Retina (tissue), 1 donor: ENCODE measurements at places on chromosomes 12 and 14.
A peak's percentile ranks its signal among the peaks of the same experiment; 100 is the strongest.

DNA sequence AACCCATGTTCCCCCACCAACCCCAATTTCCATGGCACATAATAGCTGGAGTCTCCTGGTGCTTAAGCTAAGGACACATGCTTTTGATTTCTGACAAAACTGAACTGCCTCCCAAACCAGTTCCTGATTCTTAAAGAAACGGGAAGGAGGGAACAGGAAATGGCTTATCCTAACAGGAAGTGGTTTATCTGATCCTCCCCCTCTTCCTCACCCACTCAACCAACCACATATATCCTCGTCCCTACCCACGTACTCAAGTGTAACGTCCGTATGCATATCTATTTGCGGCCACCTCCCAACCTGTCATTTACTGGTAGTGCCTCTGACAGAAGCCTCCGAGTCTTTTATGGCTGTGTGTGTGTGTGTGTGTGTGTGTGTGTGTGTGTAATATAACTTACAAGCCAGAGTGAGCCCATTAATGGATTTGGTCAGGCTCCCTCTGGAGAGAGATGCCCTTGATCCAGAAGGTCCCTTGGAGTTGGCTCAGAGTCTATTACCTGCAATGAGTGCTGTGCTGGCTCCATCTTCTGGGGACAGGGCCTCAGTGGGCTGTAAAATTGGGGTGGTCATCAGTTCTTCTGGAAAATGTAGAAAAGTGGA is 7.7 kb downstream of the DAZAP2 start:
- DNase-seq, result no peak

GRCh38 chr12:88299567-88300101 is 157.5 kb downstream of the TMTC3 start:
- DNase-seq, result no peak

GRCh38 chr14:68842298-68842697 is 49.4 kb upstream of the ZFP36L1 start:
- no peak for DNase-seq

GRCh38 chr14:23478109-23478759 is 8.7 kb downstream of the NGDN start:
- DNase-seq, result peak; percentile 49

- DNase-seq, result no peak
Observed at GRCh38 chr12:120095736-120096135, 20.8 kb downstream of the RAB35 start.

- no peak for DNase-seq
Observed at GRCh38 chr14:100634026-100634425, 46.8 kb upstream of the BEGAIN start.

- DNase-seq, result peak; percentile 52
Observed at GRCh38 chr12:48979602-48980388, 1.7 kb downstream of the WNT1 start.

DNA sequence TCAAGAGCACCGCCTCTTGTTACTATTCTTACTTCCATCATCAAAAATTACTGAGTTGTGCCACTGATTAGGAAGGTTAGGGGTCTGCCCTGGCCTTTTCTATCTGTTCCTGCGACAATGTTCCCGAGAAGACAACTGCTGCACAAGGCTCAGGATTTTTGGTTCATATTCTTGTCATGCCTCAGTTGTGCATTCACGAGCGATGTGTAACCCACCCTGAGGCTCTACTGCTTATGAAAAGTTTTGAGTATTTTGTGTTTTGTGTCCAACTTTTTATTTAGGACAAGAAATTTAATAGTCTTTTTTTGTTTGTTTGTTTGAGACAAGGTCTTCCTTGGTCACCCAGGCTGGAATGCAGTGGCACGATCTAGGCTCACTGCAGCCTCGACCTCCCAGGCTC is 23.1 kb upstream of the LGALS3 start:
- DNase-seq, result no peak

GRCh38 chr14:102517392-102518062 is 8.0 kb upstream of the ANKRD9 start:
- peak; percentile 70 for DNase-seq

GRCh38 chr12:92369056-92369455 is 223.4 kb upstream of the BTG1 start:
- no peak for DNase-seq

- DNase-seq, result no peak
Observed at GRCh38 chr12:45713078-45713477, 16.4 kb upstream of the ARID2 start.

DNA sequence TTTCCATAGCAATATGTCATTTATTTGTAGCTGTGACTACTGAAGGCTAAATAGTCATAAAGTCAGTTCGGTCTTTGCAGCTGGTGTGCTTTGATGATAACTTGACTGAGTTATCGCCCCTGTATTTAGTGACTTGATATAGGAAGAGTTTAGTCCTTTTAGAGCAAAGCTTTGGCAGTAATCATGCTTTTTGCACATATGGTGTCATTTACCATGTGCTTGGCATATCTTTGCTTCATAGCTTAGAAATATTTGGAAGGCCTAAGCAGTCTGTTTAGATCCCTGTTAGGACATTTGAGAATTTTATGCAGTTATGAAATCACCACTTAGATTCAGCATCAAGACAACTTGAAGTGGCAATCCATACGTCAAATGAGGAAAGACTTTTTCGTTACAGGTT is 31.6 kb downstream of the POLR3B start:
- DNase-seq, result no peak

- no peak for DNase-seq
Observed at GRCh38 chr14:66120402-66120801, 365.8 kb upstream of the CCDC196 start.

GRCh38 chr12:6951551-6952120 is 480 bp downstream of the PTPN6 start:
- DNase-seq, result no peak

- DNase-seq, result peak; percentile 45
Observed at GRCh38 chr14:91330096-91330696, 85.7 kb upstream of the GPR68 start.

GRCh38 chr12:116319233-116319897 is 41.9 kb upstream of the MED13L start:
- DNase-seq, result no peak

GRCh38 chr12:92446083-92446460 is 256.7 kb upstream of the PLEKHG7 start:
- no peak for DNase-seq

DNA sequence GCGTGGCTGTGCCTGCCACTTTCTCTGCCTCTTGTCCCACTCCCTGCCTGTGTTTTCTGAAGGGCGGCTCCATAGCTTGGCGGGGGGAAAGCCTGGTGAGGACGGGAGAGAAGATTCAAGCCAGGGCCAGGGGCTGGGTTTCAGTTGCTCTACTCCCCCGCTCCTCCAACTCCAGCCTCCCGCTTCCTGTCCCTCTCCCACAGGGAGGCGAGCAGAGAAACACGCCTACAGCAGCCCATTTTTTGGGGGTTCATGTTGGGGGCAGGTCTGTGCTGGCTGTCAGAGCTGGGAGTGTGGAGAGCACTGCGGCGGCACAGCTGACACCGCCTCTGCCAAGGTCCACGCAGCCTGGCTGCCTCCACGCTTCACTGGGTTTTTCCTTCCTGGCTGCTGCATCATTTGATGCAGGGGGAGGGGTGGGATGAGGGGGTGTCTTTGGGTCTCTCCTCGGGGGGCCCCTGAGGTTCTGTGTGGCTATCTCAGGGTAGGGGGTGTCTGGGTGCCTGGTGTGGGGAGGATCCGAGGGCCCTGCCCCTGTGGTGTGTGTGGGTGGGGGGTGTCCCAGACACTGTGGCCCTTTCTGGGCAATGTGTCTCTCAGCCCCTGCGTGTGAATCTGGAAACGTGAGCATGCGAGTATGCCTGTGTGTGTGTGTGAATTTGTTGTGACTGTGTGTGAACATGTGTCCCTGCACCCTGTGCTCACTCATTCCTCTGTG is 10.7 kb upstream of the KRT80 start:
- DNase-seq, result peak; percentile 80

GRCh38 chr12:118979763-118980406 is 1.5 kb upstream of the SRRM4 start:
- peak; percentile 87 for DNase-seq

DNA sequence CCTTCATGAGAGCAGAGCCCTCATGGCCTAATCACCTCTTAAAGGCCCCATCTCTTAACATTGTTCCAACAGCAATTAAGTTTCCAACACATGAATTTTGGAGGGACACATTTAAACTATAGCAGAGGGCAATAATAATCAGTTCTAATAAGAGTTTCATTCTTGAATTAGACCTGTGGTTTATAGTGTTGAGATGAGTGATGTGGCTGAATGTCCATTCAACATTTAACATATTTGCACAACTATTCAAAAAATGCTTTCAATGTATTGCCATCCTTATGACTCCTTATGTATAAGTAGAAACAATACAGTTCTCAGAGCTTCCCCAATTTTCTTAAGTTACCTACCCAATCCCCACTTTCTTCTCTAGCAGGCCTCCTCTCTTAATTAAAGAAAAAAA is 21.5 kb downstream of the KLHL28 start:
- DNase-seq, result no peak

DNA sequence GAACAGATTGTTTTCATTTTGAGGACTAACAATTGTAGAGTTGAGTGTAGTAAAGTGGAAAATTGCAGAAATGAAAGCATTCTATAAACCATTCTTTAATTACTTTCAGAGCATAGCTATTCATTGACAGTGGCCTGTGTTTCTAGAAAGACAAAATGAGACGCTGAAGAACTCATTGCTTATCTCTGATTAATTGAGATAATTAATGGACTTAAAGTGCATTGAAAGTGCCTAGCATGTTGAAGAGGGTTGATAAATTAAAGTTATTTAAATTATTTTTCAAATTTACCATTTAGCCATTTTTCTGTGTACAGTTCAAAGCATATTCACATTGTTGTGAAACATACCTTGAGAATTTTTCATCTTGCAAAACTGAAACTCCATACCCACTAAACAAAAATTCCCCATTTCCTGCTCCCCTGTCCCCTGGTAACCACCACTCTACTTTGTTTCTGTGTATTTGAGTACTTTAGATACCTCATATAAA is 57.4 kb downstream of the DAAM1 start:
- DNase-seq, result no peak

GRCh38 chr12:1115484-1116231 is 124.6 kb downstream of the ERC1 start:
- no peak for DNase-seq

GRCh38 chr12:131010396-131011131 is 56.9 kb downstream of the ADGRD1 start:
- DNase-seq, result no peak

- DNase-seq, result no peak
Observed at GRCh38 chr12:45315462-45315861, 99.6 kb downstream of the ANO6 start.

DNA sequence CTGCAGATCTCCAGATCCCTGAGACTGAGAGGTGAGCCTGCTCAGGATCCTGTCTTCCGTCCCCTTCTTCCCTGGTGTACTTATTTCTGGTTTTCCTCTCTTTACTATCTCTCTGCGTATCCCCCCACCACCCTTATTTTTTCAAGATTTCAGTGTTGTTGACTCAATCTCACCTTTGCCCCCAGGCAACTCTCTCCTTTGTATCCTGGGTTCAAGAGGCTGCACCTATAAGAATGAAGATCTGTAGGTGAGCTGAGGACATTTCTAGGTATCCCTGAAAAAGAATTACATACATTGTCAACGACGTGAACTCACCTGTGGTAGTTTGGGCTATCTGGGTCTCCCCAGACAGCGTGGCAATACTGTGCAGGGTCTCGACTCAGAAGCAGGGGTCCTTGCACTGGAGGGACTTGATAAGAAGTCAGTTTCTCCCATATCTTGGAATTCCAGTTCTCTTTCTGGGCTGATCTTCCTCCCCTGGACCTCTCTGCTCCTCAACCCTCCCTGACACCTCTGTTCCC is 659 bp downstream of the CIROP start:
- no peak for DNase-seq

DNA sequence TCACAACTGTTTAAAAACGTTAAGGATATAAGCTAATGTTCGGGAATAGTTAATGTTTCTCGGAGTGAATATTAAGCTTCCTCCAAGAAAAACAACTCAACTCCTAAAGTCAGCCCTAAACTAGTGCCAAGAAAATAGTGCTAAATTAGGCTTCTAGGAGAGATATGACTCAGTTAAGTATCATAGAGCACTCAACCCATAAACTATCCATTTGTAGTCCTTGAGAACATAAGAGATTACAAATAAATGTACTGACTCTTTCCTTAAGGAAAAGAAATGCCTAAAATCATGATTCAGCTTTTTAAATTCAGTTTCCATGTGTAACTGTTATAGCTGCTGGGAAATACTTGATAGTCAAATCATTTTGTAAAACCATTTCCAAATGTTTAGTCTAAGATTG is 117.1 kb downstream of the HMGA2 start:
- no peak for DNase-seq

GRCh38 chr12:41055875-41056577 is 132.1 kb upstream of the PDZRN4 start:
- DNase-seq, result no peak

DNA sequence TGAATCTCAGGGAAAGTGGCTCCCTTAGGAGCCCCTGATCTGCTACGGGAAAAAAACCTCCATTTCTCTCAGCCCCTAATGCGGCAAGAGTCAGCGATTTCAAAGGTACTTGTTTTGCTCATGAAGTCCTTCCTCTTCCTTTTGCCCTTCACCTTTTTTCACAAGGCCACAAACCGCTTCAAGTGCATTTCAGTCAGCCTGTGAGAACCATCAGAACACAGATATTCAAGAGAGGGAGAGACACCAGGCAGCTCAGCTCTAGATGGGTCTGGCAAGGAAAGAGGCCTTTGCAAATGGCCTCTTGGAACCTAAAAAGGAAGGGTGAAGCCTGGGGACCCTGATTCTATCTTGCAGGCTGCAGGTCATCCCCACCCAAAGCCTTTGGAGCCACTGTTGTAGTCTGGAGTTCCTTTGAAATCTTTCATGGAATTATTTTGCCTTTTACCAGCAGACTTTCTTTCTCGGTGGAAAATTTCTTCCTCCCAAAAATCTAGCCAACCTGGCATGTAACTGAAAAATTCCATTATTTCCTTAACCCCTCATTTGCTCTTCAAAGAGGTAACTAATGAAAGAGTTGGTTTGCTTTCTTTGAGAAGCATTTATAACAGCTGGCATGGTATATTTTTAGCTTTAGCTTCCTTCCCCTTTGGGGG is 145.0 kb downstream of the SAMD4A start:
- DNase-seq, result no peak

- no peak for DNase-seq
Observed at GRCh38 chr14:82642425-82642824, 1108.8 kb upstream of the SEL1L start.

- peak; percentile 91 for DNase-seq
Observed at GRCh38 chr14:23068789-23069412, 11.6 kb upstream of the CDH24 start.
